ENCODE measurements at places on chromosomes 5 and 9.

GRCh38 chr9:859251-859650 is 17.8 kb downstream of the DMRT1 start:
- no peak for DNase-seq

DNA sequence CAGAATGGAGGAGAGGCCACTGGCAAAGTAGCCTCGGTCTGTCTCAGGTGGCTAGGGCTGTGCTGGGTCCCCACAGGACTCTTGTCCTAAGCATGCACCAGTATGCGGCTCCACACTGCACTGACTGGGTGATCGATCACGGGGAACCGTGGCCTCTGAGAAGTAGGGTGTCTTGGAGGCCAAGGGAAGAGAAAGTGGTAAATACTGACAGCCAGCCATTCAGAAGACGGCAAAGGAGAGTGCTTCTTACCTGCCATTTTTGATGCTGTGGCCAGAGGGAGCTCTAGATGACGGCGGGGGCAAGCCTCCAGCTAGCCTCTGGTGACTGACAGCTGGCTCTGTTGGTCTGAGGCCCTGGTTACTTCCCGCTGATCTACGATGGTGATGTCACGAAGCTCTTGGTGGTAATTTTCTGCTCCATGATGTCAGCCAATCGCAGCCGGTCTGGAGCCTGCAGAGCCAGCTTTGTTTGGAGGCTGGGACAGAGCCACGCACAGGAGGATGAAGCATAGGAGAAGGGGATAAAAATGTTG is 40.4 kb upstream of the GADD45G start:
- no peak for DNase-seq

DNA sequence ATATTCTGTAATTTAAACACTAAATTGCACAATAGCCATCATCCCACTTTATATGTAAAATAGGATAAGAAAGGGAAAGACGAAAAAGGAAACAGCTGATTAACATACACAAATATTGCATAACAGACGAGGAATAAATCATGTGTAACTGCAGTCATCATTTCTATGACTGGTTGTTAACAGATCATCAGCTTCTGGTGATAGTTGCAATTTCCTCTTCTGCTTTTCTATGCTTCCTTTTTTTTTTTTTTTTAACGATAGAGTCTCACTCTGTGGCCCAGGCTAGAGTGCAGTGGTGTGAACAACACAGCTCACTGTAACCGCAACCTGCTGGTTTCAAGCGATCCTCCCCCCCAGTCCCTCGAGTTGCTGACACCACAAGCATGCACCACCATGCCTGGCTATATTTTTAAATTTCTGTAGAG is 22.5 kb upstream of the JAKMIP2 start:
- DNase-seq, result no peak

DNA sequence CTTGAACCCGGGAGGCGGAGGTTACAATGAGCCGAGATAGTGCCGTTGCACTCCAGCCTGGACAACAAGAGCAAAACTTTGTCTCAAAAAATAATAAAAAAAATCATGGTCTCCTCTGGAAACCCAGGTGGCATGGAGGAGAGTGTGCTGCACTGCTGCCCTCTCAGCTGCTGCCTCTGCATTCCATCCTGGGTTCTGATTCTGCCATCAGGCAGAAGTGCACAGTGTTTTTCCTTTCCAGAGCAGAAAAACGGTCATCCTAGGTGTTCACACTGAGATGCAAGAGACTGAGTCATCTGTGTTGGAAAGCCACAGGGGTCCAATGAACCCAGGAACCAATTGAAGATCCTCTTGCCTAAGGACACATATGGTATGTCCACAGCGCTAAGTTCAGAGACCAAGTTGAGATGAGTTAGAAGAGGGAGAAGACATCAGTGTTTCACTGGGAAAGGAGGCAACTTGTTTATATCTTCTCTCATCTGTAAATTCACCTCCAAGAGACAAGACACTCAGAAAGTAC is 88.8 kb upstream of the DMRT1 start:
- peak; percentile 36 for DNase-seq

DNA sequence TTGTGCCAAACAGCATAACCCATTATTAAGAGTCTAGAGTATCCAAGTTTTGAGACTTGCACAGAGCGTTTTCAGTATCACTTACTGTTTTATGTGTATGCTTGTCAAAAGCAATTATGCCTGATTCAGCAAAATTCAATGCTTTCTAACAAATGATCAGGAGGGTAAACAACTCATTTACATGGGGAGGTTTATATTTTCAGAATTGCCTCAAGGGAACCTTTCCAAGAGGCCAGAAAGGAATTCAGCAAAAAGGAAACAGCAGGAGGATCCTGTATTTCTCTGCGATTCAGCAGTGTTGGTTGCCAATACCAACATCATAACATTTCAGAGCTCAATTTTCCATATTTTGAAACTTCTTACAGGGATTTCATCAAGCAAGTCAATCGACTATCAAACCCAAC is 69.3 kb upstream of the DAB2 start:
- DNase-seq, result peak; percentile 66

- peak; percentile 64 for DNase-seq
Observed at GRCh38 chr9:21854594-21854993, 52.2 kb downstream of the MTAP start.

DNA sequence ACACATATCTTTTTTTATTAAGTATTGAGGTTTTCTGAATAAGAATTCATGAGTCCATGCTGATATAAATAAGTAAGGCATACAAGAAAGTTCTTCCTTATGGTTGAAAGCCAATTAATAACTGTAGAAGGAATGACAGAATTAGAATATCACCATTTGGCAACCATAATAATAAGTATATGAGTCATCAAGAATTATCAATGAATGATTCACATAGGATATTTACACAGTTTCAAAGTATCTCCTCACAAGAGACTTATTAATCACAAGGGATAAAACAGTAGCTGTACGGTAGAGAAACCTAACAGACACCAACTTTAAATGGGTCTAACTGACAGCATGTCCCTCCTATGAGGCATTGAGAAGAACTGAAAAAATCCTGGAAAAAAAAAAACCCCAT is 161.6 kb downstream of the NR3C1 start:
- peak; percentile 63 for DNase-seq

- DNase-seq, result no peak
Observed at GRCh38 chr5:73205305-73205704, 32.3 kb downstream of the TMEM174 start.

DNA sequence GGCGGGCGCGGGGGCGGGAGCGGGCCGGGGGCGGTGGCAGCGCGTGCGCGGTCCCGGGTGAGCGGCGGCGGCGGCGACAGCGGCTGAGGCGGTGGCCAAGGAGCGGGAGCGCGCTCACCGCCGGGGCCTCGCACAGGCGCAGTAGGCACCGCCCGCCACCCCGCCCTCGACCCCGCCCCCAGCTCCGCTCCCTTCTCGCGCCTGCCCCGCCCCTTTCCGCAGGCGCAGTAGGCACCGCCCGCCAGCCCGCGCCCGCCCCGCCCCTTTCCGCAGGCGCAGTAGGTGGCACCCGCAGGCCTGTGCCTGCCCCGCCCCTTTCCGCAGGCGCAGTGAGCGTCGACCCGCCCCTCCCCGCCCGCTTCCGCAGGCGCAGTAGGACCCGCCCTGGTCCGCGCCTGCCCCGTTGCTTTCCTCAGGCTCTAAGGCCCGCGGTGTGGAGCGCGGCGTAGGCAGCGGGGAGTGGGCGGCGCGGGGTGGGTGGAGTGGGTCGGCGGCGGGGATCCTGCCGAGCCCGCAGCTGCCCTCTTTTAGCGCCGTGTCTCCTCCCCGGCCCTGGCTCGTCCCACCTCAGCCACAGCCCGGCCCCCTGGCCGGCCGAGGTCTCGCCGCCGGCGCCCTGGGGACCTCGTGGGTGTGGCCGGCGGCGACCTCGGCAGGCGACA is at the start of gene CAMSAP1:
Gene CAMSAP1, minus strand, starts transcription at position 116 of the 662 bp plus-strand sequence. CDS start 387 bp downstream, outside the sequence.
- DNase-seq, result peak; percentile 96

DNA sequence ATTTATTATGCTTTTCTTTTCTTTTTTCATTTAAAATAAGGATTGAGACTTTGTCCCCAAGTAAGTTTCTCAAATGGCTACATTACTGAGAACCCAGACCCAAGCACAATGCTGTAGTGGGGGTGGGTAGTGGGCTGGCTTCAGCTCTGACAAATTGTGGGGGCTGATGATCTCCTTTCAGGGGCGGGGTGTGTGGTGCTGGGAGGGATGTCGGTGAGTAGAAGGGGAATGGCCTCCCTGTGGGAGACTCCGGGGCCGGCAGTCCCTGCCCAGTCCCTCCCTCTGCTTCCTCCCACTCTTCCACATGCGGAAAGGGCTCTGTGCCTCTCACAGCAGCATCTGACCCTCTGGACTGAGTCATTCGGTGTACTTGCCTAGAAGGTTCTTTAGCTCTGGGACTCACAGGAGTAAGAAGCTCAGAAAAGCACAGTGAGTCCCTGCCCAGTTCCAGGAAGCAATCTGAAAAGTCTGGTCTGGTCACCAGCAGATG is 14.3 kb downstream of the CD180 start:
- DNase-seq, result peak; percentile 89

GRCh38 chr9:81244631-81245030 is 444.7 kb downstream of the TLE1 start:
- DNase-seq, result peak; percentile 19

- DNase-seq, result no peak
Observed at GRCh38 chr9:133666845-133667244, 30.7 kb downstream of the DBH start.

- no peak for DNase-seq
Observed at GRCh38 chr5:142954455-142954854, 184.3 kb downstream of the ARHGAP26 start.

GRCh38 chr9:15736569-15736968 is 183.7 kb downstream of the CCDC171 start:
- DNase-seq, result no peak

DNA sequence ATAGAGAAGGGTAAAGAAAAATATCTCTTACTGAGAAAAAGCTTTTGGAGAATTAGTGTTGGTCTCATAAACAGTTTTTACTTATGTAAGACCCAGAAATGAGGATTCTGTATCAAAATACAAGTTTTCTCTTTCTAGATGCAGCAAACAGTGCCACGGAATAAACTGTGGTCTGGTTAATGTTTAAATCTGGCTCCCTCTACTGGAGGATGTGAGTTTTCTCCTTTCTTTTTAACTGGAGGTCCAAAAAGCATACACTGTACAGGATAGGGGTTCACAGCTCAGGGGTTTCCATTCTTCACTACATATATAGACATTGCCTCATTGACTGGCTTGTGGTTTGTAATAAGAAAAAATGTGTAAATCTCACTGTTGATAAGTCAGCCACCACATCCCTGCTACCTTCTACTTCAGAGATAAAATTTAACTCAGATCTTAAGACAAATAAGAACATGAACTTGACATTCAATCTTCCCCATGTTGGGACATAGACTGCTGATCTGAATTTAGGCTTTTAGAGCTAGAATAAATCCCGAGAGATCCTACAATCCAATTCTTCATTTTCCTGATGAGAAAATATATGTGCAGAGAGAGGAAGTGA is 98.9 kb downstream of the CFAP95 start:
- peak; percentile 83 for DNase-seq

- DNase-seq, result peak; percentile 84
Observed at GRCh38 chr9:131500939-131501541, 1.7 kb upstream of the POMT1 start.

- no peak for DNase-seq
Observed at GRCh38 chr5:73624888-73625287, 1.1 kb upstream of the ARHGEF28 start.

- DNase-seq, result no peak
Observed at GRCh38 chr5:140072812-140073211, 29.7 kb upstream of the NRG2 start.

GRCh38 chr9:124411514-124412227 is 3.6 kb downstream of the PSMB7 start:
- DNase-seq, result peak; percentile 89

DNA sequence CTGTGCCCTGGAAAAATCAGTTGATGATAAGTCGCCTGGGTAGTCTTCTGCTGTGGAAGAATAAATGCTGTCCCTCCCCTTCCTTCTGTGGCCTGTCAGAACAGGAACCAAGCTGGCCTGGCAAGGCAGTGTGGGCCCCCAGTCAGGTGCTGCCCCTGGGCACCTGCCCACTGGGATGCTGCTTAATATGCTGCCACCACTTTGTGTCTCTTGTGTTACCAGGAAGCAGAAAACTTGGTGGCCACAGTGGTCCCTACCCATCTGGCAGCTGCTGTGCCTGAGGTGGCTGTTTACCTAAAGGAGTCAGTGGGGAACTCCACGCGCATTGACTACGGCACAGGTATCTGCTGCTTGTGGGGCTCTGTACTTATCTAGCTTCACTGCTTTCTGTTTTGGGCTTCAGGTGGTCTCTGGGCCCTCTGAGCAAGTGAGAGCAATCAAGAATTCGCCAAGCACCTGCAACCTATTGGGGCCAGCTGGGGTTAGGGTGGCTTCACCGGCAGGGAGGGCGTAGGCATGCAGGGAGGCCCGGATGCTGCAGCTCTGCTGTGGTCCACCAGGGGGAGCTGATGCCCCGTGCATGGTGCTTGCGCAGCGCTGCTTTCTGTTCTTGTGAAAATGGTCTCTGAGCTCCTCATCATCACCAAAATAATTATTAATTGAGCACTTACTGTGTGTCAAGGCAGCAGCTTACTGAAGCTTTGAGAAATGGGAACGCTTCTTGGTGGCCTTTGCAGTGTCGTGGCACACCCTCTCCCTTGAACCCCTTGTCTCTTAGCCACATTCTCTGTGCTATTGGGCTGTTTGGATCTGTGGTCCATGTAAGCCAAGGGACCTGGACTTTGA is 20.3 kb downstream of the PTPA start:
- DNase-seq, result peak; percentile 77

DNA sequence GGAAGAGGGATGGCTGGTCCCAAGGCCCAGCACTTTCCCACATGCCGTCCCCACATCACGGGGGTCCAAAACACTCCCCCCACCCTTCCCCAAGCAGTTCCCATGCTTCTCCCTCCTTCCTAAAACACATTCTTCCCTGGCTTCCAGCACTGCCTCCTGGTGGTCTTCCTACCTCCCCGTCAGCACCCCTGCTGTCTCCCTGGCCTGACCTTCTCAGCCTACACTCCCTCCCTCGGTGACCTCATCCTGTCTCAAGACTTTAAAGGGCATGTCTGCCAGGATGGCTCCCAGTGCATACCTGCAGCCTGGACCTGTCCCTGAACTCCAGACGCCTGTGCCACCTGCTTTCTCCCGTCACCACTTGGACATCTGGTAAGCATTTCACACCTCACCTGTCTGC is 4.3 kb upstream of the NCS1 start:
- DNase-seq, result no peak

GRCh38 chr5:84255315-84255714 is 129.4 kb downstream of the EDIL3 start:
- DNase-seq, result peak; percentile 74

- DNase-seq, result no peak
Observed at GRCh38 chr9:114827641-114828302, 21.9 kb upstream of the TNFSF15 start.
